ENCODE measurements at places on chromosomes 16 and 17.

DNA sequence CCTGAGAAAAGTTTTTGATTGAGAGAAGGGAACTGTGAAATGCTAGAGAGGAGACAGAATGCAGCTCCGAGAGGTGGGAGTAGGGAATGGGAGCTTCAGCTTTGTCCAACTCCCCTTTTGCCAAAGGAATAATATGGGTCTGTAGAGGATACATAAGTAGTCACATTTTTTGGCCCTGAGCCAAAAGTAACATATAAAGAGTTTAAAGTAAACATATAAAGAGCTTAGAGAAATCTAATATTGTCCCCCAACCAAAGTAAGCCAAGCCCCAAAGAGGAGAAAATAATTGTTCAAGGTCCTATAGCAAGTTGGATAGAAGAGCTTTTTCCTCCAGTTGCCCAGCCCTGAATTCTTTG lies 215.1 kb downstream of the TMEM114 start:
- DNase-seq, result no peak

- peak; percentile 79 for DNase-seq
Observed at GRCh38 chr16:22188595-22189442, 17.3 kb upstream of the EEF2K start.

DNA sequence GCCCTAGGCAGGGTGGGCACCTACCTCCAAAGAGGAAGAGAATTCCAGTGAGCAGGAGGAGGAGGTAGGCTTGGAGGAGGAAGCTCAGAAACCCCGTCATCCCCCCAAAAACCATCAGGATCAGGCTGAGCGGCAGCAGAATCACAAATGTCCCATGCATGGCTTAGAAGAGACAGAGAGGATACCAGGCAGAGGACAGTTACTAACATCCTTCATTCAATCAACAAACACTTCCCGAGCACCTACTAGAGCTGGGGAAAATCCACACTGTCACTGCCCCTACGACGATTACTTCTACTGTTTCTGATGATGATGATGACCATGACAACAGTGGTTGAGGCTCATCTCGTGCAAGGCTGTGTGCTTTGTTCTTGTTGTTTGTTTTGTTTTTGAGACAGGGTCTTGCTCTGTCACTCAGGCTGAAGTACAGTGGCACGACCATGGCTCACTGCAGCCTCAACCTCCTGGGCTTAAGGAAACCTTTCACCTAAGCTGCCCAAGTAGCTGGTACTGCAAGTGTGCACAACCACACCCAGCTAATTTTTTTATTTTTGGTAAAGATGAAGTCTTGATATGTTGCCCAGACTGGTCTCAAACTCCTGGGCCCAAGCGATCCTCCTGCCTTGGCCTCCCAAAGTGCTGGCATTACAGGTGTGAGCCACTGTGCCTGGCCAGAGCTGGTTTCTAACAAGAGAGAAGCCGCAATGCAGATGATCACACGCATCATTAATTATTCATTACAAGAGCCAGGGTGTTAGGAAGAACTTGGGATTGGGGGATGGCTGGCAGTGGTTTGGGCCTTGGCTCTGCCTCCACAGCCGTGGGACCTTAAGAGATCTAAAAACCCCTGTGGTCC lies 18.0 kb downstream of the TMEM114 start:
- DNase-seq, result no peak

DNA sequence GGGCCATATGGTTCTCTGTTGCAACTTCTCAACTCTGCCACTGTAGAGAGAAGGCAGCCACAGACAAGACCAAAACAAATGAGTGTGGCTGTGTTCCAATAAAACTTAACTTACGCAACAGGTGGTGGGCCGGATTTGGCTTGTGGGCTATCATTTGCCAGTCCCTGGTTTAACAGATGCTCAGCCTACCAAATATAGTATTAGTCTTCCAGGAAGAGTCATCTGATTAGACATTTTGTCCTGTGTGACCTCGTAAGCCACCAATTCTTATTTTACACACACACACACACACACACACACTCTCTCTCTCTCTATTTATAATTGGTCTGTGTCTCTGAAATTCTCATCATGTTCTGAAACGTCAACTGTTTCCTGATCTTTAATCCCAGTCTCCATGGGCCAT lies 245.9 kb downstream of the XYLT1 start:
- no peak for DNase-seq

DNA sequence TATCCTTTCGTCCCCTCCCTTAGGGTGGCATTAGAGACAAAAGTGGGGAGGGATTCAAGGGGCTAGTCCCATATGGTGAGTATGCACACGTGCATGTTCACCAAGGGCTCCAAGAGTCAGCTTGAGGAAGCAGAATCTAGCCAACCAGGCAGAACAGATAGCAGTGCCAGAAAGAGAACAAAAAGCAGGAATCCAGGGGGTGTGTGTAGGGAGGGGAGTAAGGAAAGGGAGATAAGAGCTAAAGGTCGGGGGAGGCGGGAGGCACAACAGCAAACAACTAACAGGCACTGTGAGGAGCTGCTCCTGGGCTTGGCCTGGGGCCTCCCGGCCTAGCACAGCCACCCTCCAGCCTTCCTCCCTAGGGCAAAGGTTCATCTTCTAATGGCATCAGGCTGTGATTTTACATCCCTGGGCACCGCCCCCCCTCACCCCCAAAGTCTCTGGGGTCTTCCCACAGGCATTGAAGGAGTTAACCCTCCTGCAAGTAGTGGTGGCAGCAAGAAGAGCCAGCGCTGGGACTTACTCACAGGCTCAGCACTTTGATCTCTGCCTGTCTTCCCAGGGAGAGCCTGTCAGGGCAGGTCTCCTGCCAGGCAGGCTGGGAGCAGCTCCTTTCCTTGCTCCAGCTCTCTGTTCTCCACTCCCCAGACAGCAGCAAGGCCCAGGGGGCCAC lies 12.4 kb upstream of the SUPT4H1 start:
- DNase-seq, result no peak

GRCh38 chr17:75819116-75819515 lies 25.1 kb downstream of the UNC13D start:
- DNase-seq, result no peak

- no peak for DNase-seq
Observed at GRCh38 chr17:13869331-13869940, 199.9 kb upstream of the COX10 start.

DNA sequence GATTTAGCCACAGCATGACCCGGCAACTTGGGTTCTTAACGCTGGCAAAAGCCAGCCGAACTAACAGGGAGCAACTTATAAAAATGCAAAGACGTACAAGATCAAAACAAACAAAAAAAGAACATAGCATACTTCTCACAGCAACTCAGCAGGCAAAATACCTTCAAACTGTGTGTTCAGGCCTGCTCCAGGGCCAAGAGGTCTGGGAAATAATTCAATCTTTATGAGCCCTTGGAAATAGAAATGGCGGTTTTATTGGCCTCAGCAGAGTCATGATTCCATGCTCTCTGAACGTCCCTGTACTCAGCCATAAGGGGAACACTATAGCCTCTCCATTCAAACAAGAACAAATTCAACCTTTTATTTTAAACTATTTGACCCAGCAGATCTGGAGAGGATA lies 101.3 kb upstream of the C17orf78 start:
- DNase-seq, result no peak

All from HAP-1 (cell line).